ENCODE measurements at places on chromosomes 4 and X.

DNA sequence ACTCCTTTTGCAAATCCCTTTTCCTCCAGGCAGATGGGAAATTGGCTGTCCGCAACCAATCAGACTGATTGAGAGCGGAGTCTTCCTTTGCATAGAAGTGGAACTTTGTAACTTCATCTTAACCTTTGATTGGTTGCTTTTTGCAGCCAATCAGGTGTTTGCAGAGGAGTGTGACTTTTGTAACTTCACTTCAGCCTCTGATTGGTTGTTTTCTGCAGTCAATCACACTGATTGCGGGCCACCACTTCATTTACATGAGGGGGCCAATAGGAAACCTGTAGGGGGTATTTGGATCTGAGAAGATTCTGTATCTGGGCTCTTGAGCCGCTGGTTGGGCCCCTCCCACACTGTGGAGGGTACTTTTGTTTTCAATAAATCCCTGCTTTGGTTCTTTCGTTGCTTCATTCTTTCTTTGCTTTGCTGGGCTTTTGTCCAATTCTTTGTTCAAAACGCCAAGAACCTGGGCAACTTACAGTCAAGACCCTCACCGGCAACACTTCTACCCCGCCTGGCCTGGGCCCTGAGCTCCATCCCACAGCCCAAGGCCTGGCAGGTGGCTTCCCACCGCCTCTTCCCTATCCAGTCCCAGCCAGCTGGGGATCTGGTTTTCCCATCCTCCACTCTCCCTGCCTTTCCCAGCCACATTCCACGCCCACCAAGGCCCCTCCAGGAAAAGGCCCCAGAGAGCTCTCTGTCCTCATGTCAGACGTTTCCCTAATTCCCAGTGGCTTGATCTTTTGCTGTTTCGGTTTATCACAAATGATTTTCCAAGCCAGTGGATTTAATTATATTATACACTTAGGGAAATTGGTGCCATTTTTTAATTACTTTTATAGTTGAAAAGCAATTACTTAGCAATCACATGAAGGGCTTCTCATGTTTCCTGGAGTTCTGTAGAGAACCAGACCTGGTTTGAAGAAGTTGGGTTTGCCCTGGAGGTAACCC is 110.2 kb upstream of the STX18 start:
- no peak for DNase-seq

DNA sequence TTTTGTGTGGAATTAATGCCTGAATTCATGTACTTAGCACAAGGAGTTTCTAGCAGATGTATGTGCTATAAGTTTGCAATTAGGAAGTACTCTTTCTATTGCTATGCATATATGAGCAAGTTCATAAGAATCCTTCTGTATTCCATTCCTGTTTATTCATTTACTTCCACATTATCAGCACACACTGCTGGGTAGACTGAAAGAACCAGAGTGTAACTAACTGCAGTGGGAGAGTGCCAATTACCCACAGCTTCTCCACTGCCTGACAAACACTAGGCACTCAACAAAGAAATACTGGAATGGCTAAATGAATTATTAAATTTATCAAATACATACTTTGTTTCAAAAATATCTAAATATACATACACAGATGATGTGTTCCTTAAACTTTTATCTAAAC is 219.6 kb downstream of the CAMK2D start:
- peak; percentile 56 for DNase-seq

- DNase-seq, result peak; percentile 30
These were observed 10.2 kb upstream of the CRLF2 start for GRCh38 chrX:1222531-1223241.

DNA sequence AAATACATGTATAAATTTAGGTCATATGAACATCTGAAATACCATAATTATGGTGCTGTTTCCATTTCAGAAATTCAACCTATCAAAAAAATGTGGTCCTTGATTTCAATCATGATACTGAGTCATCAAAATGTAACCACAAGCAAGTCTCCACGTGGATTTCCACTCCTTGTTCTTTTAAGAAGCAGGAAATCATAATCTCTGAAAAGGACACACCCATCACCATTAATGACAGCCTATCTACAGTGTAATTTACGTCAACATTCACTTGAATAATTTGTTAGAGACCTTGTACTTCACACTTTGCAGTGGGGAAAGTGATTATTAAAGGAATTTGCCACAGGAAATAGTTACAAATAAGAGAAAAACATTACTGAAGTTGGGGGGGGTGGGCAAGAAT is 17.7 kb upstream of the SLC7A11 start:
- peak; percentile 51 for DNase-seq
